ENCODE measurements at places on chromosomes 6 and 20.

DNA sequence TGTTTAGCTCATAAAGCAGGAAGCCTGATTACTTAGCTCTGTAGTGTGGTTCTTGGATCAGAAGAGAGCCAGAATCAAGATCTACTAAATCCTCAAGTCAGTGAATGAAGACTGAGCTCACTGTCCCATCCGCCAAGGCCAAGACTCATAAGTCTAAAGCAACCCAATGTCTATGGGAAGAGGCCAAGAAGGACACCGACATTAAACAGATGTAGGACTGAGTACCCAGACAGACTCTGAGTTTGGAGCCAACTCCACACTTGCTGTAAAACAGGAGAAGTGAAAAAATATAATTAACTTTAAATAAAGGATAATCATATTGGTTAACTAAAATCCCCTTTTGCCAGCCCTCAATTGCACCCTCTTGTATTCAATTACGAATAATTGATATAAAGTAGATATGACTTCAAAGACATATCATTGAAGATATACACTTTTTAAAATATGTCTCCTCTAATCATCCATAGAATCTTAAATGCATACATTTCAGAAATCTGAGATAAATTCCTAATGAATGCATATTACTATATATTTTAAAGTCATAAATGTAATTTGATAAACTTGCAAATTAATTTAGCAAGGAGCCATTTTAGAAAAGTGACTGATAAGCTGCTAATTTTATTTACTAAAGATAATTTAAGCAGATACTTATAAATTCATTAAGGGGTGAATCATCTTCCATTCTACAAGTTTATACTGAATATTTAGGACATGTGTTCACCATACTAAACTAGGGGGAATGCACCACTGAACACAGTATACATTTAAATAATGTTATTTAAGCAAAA is 617.0 kb upstream of the ARID1B start:
- no peaks in the 10 kb centered on the region for H3K27me3 ChIP-seq
- H3K4me1 ChIP-seq: no peaks in the 10 kb centered on the region
- H3K27ac ChIP-seq: no peak overlapping the region
- DNase-seq: no peak
- no peak overlapping the region for H3K4me3 ChIP-seq

- H3K27ac ChIP-seq: no peak overlapping the region
- H3K27me3 ChIP-seq: no peaks in the 10 kb centered on the region
- H3K4me1 ChIP-seq: no peaks in the 10 kb centered on the region
- DNase-seq: no peak
- no peak overlapping the region for H3K4me3 ChIP-seq
Measured at GRCh38 chr20:9225879-9226278, 157.0 kb downstream of the PLCB4 start.

- no peak for DNase-seq
- no peaks in the 10 kb centered on the region for H3K4me1 ChIP-seq
- no peak overlapping the region for H3K27ac ChIP-seq
- H3K27me3 ChIP-seq: no peaks in the 10 kb centered on the region
Measured at GRCh38 chr6:110255211-110255750, 75.1 kb downstream of the CDC40 start.

DNA sequence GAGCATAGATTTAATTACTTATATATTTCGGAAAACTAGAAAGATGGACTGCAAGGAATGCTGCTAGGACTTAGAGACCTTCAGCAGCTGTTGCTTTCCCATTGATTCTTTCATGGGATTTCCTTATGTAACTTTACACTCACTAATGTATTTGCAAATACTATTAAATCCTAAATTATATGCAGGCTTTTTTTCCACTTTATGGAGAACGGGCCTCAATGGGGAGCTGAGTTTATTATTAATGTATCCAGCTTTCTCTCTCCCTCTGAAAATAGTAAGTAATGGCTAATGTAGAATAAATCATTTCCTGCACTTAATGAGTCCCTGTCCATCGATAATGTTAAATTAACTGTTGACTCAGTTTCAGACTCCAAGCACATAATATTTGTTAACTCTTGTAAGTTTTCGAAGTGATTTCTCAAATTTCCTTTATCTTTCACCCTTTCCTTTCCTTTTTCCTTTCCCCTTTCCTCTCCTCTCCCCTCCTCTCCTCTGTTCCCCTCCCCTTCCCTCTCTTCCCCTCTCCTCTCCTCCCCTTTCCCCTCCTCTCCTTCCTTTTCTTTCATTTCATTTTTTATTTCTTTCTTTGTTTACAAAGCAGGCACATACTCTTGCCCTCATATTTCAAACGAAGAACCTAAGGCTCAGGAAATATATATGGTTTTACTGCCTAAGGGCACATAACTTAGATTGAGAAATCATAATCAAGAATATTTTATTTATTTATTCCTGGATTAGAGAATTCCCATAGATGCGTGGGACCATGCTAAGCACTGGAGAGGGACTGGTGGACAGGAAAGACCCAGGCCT is 503.6 kb downstream of the MMUT start:
- H3K27me3 ChIP-seq: no peaks in the 10 kb centered on the region
- no peaks in the 10 kb centered on the region for H3K36me3 ChIP-seq
- H3K4me3 ChIP-seq: no peak overlapping the region
- no peaks in the 10 kb centered on the region for H3K4me1 ChIP-seq

DNA sequence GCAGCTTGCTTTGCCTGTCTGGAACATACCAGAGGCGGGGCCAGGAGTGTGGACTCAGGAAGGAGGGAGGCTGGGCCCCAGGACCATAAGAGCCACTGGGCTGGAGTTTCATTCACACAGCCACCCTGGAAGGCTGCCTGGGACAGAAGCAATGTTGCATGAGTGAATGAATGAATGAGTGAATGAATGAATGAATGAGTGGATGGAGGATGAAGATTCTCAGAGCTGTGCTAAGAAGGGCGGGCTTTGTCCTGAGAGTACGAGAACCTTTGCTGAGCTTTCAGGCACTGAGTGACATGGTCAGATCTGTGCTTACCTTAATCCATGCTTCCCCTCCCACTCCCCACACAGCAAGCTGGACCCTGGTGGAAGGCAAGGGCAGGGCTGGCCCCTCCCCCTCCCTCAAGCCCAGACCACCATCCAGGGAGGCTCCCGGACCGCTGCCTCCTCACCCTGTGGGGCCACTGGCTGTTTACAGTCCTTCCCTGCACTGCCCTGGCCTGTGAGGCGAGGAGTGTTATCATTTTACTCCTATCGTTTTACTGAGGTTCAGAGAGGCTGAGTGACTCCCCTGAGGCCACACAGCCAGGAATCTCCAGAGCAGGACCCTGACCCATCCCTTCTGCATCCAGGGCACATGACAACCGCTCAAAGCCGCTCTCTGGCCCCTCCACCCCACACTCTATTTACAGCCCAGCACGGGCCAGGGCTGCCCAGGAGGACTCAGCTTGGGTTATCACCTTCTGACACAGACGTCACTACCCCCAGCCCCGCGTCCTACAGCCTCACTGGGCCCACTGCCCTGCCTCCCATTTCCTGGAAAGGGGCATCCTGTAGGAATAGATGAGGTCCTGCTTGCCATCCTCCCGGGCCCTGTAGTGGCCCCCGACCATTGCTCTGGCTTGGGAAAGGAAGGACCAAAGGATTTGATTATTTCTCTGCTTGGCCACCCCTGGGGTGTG is 269.7 kb downstream of the TAF4 start:
- H3K36me3 ChIP-seq: no peaks in the 10 kb centered on the region
- no peak overlapping the region for H3K4me3 ChIP-seq
- H3K4me1 ChIP-seq: no peaks in the 10 kb centered on the region

DNA sequence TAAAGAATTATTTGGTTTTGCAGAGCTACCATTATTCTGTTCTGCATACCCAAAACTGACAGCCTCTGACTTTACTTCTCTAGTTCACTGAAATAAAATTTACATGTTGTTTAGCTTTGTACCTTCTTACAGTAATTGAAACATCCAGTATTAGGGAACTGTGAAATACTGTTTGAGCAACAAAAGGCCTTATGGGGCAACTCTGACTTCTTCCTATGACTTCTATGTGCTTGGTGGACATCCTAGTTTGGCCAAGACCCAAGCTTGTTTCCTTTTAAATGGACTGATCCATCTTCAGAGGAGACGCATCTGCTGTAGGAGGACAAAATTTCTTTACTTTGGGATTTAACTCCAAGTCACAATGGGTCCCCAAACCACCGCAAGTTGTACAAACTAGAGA is 44.7 kb downstream of the NR2E1 start:
- DNase-seq: no peak
- no peaks in the 10 kb centered on the region for H3K4me1 ChIP-seq
- H3K27ac ChIP-seq: no peak overlapping the region

GRCh38 chr6:111996144-111996865 is 57.6 kb upstream of the CCN6 start:
- peaks cover 20% of the 10 kb centered on the region for H3K4me1 ChIP-seq
- no peak for DNase-seq
- no peak overlapping the region for H3K27ac ChIP-seq
- no peaks in the 10 kb centered on the region for H3K27me3 ChIP-seq
- no peaks in the 10 kb centered on the region for H3K36me3 ChIP-seq
- H3K4me3 ChIP-seq: no peak overlapping the region

GRCh38 chr20:47708953-47709833 is 76.1 kb downstream of the SULF2 start:
- no peaks in the 10 kb centered on the region for H3K27me3 ChIP-seq
- no peak overlapping the region for H3K4me3 ChIP-seq
- H3K36me3 ChIP-seq: peaks cover 22% of the 10 kb centered on the region
- H3K4me1 ChIP-seq: peaks cover 5% of the 10 kb centered on the region
- H3K27ac ChIP-seq: no peak overlapping the region

- H3K27me3 ChIP-seq: peaks cover under 1% of the 10 kb centered on the region
- H3K4me1 ChIP-seq: no peaks in the 10 kb centered on the region
- no peak overlapping the region for H3K27ac ChIP-seq
- no peaks in the 10 kb centered on the region for H3K36me3 ChIP-seq
- DNase-seq: no peak
- H3K4me3 ChIP-seq: no peak overlapping the region
Measured at GRCh38 chr6:41298785-41299502, 12.5 kb upstream of the TREM1 start.

- H3K4me3 ChIP-seq: no peak overlapping the region
- no peak overlapping the region for H3K27ac ChIP-seq
- H3K4me1 ChIP-seq: no peaks in the 10 kb centered on the region
- DNase-seq: no peak
- peaks cover 6% of the 10 kb centered on the region for H3K27me3 ChIP-seq
Measured at GRCh38 chr20:1637226-1637625, 17.4 kb upstream of the SIRPB1 start.

DNA sequence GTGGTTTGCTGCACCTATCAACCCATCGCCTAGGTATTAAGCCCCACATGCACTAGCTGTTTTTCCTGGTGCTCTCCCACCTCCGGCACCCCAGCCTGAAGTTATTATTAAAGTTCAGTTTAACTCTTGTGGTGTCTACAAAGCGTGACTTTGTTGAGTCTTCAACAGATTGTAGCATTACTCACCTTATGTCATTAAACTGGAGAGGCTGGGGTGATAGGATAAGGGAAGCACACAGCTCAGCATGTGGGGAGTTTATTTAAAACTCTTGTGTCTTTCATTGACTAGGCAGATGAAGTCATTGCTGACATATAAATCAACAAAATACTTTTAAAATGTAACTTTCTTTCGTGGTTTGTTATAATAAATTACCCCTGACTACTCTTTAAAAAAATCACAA is 84.7 kb upstream of the GCM1 start:
- H3K4me3 ChIP-seq: no peak overlapping the region
- DNase-seq: no peak
- H3K4me1 ChIP-seq: no peaks in the 10 kb centered on the region
- no peak overlapping the region for H3K27ac ChIP-seq

- no peaks in the 10 kb centered on the region for H3K36me3 ChIP-seq
- no peak overlapping the region for H3K27ac ChIP-seq
- H3K4me1 ChIP-seq: no peaks in the 10 kb centered on the region
- no peak for DNase-seq
- no peak overlapping the region for H3K4me3 ChIP-seq
Measured at GRCh38 chr6:22019857-22020256, 277.0 kb downstream of the PRL start.

DNA sequence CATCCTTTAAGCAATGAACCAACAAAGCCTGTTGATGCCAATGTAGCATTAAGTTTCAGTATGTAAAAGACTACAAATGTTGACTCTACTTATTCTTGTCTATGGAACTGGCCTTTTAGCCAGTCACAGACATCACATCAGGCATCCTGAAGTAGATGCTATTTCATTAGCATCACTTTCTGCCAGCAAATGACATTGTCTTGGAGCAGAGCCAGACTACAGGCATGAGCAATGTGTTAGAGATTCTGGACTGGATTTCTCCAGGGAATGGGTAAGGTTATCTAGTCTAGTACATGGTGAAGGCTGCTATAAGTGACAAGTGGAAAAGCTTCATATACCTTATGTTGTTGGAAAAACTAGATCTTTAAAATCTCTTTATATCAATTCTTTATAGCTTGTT is 142.9 kb downstream of the ADGRB3 start:
- H3K27me3 ChIP-seq: no peaks in the 10 kb centered on the region
- H3K27ac ChIP-seq: no peak overlapping the region
- no peaks in the 10 kb centered on the region for H3K36me3 ChIP-seq
- H3K4me1 ChIP-seq: no peaks in the 10 kb centered on the region
- no peak for DNase-seq

- H3K27ac ChIP-seq: no peak overlapping the region
- no peak for DNase-seq
- H3K36me3 ChIP-seq: no peaks in the 10 kb centered on the region
- no peaks in the 10 kb centered on the region for H3K4me1 ChIP-seq
Measured at GRCh38 chr6:46312654-46313053, 141.9 kb upstream of the ENPP5 start.

DNA sequence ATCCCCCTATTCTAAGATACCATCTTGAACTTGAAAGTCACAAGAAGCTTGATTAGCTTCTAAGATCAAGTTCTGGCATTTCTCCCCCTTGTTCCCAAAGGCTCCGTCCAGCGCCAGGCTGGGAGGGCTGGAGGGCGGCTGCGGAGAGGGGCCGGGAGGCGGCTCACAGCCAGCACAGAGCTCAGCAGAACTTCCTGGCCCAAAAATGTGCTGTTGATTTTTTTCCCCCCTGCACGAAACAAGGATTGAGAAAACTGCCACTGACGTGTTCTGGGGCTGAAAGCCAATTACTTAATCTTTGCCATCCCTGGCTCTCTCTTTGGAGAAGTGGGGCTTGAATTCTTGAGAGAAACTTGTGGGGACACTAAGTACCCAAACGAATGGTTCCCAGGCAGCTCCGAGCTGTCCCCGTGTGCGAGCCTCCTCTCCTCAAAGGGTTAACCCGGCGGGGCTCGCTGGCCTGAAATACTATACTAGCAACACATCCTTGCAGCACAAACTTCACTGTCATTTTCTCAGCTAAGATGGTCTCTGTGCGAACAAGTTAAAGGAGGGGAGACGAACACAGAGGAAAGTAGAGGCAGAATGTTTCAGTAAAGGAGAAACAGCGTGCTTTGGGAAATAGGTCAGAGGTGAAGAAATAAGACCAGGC is 452 bp downstream of the TRAF3IP2 start:
- H3K27me3 ChIP-seq: no peaks in the 10 kb centered on the region
- no peak for DNase-seq
- peak overlapping the region; percentile 43 for H3K4me3 ChIP-seq
- peaks cover 18% of the 10 kb centered on the region for H3K36me3 ChIP-seq
- peaks cover 37% of the 10 kb centered on the region for H3K4me1 ChIP-seq

Data from RWPE2 (cell line).